ENCODE measurements at places on chromosomes 3 and 15.
A peak's percentile ranks its signal among the peaks of the same experiment; 100 is the strongest.

DNA sequence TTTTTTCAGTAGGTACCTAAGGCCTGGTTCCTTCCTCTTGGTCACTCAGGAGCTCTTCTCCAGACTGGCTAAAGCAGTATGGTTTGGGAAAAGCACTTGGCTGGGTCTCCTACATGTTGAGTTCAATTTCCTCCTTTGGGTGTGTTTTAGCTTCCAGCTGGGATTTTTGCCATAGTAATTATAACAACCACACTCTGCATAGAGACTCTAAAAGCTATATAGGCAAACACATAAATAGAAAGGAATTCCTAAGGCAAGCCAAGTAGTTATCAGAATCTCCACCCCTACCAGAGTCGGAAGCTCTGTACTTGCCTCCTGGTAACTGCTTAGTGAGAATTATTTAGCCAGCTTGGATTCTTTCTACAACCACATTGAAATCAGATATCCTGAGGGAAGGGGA, 48.6 kb downstream of the FOXL2 start:
- DNase-seq: no peak

- DNase-seq: no peak
These were observed 43.7 kb upstream of the GNB5 start for GRCh38 chr15:52234596-52235541.

GRCh38 chr3:64049136-64049535, 25.8 kb upstream of the PSMD6 start:
- DNase-seq: no peak

DNA sequence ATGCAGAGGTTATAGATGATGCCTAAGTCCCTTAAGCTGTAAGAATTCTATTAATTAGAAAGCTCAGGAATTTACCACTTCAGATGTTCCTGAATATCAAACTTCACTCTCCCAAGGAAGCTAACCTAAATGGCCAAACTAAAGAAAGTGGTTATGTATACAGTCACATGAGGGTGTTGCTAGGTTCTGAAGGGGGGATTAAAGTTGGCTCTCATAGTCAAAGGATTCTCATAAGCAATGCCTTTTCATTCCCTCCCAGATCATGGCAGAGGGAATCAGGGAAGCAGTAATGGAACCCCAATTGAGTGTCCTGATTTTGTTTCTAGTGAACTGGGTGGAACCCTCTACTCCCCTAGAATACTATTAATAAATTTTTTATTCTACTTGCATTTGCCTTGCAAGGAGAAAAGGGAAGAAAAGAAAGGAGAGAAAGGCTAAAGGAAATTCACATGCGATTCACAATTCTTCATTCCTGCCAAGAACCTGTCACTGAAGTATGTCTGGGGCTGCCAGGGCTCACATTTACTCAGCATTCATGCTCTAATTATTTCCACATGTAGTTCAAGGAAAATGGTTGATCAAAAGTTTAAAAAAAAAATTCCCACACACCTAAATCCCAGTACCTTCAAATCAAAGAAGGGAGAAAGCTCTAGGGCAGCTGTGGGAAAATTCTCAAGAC, 25.1 kb downstream of the FSTL1 start:
- DNase-seq: no peak

GRCh38 chr15:52326756-52327155, 31.2 kb upstream of the MYO5C start:
- DNase-seq: no peak

DNA sequence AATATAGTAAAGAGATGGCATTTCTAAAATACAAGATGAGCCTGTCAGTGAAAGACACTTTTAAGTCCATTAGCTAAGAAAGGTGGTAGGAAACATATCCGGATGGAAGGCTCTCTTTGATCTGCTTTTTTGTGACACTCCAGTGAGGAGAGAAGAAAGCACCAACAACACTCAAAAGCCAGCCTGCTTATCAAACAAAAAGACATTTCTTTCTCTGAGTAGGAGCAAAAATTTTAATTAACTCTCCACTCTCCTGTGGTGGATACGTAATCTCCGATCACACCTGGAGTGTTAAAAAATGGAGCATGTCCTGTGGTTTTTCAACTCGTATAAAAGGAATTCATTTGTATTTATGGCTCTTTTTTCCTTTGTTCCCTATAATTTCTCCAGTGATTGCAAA, 65.3 kb downstream of the OXNAD1 start:
- DNase-seq: no peak

GRCh38 chr3:51539291-51539941, 897 bp downstream of the RAD54L2 start:
- peak; percentile 56 for DNase-seq

GRCh38 chr3:81436182-81436581, 325.3 kb downstream of the GBE1 start:
- no peak for DNase-seq

DNA sequence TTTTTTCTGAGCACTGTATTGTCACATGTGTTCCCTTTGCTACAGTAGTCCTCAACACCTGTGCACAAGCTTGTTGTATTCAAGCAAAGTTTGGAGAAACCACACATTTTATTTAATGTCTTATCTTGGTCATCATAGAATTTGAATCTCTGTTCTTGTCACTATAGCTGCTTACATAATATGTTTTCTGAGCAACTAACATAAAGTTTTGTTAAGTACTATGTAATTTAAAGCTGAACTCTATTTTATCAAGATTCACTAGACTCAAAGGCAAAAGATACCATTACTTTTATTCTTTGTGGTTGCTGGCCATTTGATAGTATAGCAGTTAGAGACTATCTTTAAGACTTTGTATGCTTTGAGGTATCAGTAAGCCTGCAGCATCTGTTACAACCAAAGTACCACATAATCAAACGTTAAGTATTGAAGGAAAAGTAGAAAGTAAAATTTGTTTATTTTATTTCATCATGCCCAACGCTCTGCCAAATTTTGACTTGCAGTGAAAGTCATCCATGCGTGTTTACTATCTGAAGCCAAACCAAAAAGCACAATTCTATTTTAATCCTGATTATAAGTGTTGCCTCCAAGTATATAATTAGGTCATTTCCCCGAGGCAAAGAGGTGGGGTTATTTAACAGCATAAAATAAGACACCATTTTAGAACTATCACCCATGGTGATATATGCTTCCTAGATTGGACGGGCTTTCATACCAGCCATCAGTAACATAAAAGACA, 10.3 kb upstream of the ABHD10 start:
- DNase-seq: no peak

DNA sequence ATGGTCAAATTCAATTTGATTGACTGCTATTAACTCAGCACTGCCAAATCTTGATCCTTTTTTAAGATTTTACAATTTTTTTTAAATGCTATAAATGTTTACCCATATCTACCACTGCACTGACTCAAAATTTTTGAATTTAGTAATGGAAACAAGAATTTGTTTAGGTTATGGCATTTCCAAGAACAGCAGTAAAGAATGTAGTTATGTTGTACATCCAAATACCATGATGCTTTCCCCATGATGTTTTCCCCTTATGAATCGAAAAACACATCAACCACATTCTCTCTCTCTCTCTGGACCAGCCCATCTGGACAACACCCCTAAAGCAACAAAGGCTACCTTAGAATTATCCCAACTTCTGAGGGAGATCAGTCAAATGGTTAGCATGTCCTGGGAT, 14.2 kb downstream of the CHRM5 start:
- DNase-seq: no peak

DNA sequence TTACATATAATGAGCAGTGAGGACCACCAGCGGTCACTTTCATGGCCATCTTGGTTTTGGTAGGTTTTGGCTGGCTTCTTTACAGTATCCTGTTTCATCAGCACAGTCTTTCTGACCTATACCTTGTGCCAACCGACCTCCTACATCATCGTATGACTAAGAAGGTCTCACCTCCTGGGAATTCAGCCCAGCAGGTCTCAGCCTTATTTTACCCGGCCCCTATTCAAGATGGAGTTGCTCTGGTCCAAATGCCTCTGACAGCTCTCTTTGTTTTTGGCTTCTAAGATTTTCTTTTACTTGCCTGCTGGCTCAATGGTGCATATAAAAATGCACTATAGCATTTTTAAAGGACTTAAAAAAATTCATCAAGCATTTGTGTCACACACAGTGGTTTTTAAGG, 3.2 kb upstream of the MME start:
- DNase-seq: no peak

DNA sequence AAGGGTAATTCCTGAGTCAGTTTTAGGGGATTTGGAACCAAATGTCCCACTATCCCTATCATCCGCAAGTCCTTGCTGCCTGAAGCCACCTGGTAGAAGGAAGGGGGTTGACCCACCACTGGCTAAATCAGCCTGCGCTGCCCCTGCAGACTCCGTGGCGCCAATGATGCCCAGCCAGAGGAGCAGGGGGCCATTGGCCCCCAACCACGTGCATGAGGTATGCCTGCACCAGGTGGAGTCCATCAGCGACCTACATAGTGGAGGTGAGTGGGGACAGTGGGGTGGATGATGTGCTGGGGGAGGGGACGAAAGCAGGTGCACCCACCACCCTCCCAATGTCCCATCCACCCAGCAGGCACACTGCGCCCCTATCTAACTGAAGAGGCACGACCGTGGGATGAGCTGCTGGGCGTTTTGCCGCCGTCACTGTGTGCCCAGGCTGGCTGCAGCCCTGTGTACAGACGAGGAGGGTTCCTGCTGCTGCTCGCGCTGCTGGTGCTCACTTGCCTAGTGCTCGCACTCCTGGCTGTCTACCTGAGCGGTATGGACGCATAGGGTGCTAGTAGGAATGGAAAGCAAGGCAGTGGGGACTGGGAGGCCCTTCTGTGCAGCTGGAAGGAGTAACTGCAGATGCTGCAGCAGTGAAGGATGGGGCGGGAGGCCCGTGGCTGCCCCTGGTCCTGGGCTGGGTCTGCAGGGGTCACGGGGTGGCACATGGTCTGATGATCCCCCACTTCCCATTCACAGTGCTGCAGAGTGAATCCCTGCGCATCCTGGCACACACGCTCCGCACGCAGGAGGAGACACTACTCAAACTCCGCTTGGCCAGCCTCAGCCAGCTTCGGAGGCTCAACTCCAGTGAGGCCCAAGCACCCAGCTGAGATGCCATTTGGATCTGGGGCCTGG, 5.7 kb downstream of the IFRD2 start:
- DNase-seq: no peak

- no peak for DNase-seq
These were observed 25.5 kb downstream of the TBC1D2B start for GRCh38 chr15:78052001-78052401.

DNA sequence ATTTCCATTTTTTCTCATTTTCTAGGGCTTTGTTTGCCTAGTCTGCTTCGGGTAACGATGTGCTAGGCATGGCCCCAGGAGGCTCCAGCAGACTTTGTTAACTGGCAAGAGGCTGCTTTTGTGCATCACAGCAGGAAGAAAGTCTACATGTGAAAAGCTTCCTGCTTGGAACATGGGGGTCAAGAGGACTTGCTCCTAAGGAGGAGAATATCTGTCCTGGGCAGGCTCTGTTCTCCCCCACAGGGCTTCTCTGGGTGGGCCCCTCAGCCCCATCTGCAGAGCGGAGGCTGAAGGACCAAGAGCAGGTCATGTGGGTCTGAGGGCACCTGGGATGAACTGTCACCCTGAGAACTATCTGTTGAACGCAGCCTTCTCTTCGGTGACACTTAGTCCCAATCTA, 94.7 kb downstream of the CCNL1 start:
- DNase-seq: no peak

DNA sequence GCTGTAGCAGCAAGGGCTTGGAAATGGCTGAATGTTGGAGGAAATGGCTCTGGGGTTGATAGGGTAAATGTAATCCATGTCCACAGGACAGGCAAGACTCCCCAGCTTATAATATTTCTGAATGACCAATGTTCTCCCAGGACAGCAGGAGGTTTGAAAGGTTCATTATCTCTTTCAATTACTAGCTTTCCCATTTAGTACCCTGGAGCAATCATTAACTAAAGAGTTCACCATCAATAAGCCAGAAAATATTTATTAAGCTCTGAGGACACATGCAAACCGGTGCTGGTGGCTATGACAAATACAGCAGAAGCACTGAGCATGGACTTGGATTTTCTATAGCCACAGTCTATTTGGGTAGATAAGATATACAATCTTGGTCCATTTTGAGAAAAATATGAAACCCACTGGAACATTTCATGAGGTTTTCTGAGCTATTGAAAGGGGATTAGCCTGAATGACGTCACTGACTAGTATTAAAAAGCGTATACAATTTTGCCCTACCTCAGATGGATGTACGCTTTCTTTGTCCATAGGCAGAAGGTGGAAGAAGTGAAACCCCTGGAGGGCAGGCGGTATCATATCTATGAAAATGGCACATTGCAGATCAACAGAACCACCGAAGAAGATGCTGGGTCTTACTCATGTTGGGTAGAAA, 166.2 kb downstream of the CHL1 start:
- DNase-seq: no peak

DNA sequence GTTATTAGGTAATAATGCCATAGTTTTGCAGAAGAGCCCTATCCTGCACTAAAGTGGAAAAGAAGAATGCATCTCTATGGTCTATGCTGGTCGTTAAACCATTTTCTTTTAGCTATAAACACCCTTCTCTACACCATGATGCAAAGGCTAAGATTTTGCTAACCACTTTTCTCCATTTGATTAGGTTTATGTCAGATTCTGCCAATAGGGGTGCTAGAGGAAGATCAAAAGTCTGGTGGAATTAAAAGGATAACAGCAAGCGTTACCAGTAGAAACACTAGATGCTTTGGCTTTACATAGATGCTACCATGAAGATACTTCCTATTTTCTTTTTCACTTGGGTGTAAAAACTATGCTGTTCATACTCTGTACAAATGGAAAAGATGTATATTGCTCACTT, 669.8 kb upstream of the ARPP21 start:
- no peak for DNase-seq

DNA sequence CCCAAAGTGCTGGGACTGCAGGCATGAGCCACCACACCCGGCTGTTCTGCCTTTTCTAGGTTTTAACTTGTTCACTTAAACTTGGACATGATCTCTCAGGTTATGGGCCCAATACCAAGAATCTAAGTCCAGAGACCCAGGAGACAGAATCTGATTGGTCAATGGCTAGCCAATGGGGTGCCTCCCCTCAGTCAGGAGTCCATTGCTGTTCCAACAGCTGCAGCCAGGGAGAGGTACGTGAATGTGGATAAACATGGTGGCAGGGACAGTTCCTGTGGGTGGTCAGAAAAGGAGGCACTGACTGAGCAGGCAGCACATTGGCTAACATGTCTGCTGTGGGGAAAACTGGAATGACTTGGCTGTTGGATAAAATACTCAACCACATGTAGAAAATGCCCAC, 140.3 kb downstream of the RPLP1 start:
- no peak for DNase-seq

- peak; percentile 10 for DNase-seq
These were observed 192.6 kb upstream of the MBNL1 start for GRCh38 chr3:152076148-152076547.

GRCh38 chr3:87247430-87247773, 20.3 kb downstream of the CHMP2B start:
- DNase-seq: no peak

GRCh38 chr15:86654501-86654900, 574.8 kb downstream of the AGBL1 start:
- no peak for DNase-seq

DNA sequence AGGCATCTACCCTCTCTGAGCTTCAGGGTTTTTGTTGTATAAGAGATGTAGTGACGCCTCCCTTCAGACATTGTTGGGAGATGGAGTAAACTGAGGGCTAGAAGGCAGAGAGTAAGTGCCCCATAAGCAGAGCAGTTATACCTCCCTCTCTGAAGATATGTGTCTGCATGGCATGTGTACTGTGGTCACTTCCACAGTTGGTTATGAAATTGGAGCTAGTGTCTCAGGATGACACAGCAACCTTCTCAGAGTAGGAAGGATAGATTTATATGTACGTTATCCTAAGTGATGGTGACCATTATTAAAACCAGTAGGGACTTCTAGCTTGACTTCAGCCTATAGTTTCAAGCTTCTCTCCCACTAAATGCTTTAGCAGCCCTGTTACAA, 17.9 kb downstream of the PXK start:
- DNase-seq: peak; percentile 71

Data from OCI-M1 (cell line).